CD4-positive, alpha-beta T cell (primary cell): ENCODE measurements at places on chromosomes 7 and 10.

- DNase-seq: no peak
Observed at GRCh38 chr7:43430411-43430810, 152.5 kb upstream of the STK17A start.

GRCh38 chr10:32906595-32906994 lies 51.4 kb downstream of the ITGB1 start:
- no peak for DNase-seq

GRCh38 chr10:70976063-70976695 lies 87.8 kb upstream of the PCBD1 start:
- no peak for DNase-seq

DNA sequence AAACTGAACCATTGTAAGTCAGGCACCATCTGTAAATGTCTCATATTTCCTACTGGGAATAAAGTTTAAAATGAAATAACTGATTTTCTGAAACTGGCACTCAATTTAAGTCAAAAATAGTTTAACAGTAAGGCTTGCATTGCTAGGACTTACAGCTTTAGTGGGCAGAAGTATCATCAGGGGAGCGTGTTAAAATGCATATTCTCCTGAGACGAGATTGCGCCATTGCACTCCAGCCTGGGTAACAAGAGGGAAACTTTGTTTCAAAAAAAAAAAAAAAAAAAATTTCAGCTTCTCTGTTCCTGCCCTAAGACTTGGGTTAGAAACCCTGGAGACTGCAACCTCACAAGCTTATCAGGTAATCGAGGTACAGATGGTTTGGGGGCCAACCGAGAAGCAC lies 65.4 kb downstream of the UBE3C start:
- no peak for DNase-seq

- DNase-seq: no peak
Observed at GRCh38 chr7:3892157-3892556, 591.1 kb downstream of the SDK1 start.

DNA sequence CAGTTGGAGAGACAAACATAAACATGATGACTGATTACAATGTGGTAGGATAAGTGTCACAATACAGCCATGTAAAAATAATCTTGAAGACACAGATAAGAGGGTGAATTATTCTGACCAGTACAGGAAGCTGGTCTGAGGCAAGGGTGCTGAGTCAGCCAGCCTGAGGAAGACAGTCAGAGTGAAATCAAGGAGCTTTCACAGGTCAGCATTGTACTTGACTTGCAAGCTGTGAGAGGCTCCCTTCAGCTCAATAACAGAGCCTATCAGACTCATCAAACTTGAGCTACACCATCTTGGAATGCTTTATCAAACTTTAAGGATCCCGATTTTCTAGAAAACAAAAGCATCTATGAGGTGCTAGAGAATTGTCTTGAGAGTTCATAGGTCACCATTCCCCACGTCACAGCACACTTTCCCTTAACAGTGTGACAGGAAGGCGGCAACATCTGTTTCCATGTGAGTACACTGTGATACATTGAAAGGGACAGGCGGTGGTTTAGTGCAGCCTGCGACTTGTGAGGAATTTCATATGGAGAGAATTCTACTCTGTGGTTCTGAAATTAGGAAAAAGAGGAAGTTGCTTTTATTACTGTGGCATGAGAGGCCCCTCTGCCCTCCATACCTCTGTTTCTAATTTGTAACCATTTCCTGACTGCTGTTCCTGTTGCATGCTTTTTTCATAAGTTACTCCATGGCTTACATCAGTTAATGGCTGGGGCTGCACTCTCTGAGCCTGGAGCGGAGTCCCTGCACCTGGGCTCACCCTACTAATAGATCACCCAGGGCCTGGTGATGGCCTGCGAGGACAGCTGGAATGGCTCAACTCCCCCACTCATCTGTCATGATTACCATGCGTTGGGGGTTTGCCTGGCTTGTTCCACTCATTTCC lies 417.1 kb downstream of the SUGCT start:
- no peak for DNase-seq
